ENCODE measurements at places on chromosomes 2 and 18.

DNA sequence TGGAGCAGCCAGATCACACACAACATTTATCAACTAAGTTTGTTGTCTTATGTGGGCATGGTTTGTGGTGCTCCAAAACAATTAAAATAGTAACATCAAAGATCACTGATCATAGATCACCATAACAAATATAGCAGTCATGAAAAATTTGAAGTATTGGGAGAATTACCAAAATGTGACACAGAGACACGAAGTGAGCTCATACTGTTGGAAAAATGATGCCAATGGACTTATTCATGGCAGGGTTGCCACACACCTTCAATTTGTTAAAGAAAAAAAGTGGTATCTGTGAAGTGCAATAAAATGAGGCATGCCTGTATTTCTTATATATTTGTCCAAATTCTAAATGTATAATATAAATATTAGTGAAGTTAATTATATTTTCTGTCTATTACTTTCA, 42.9 kb upstream of the CABYR start:
- no peak for DNase-seq

- no peak for DNase-seq
These were observed 196.6 kb upstream of the SOX11 start for GRCh38 chr2:5495586-5495985.

DNA sequence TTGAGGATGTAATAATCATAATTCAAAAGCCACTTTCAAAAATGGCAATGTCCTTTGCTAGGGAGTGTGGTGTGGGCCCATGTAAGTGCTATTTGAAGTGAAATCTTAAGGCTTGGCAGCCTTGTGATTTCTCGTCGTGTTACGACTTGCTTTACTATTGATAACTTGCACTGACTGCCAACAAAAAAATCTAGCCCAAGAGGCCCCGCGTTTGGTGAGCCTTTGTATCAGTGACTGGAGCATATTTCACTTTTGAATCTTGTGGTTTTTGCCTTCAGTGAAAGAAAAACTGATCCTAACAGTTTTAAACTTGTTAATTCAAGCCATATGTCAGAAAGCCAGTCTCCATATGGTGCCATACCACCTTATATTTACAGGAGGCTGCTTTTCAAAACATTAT, 248.0 kb downstream of the TMEM182 start:
- no peak for DNase-seq

GRCh38 chr2:233693963-233694362, 1.3 kb downstream of the UGT1A6 start:
- DNase-seq = no peak

DNA sequence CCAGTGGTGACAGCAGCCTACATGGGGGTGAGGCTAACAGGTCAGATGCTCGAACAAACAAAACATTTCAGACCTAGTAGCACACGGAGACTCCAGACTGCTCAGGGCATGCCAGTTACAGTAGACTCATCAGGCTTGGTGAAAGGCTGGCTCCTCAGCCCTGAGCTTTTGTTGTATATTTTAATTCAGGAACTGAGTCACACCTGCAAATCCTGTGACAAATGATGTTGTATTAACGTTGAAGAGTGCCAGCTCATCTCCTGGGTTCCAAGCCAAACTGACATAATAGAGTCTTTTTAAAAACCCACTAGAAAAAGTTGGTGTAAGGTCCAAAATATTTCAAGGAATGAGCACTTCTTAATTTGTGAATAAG, 65.3 kb downstream of the C1D start:
- DNase-seq = no peak

- no peak for DNase-seq
These were observed 34.5 kb upstream of the ARL5A start for GRCh38 chr2:151862700-151863099.

DNA sequence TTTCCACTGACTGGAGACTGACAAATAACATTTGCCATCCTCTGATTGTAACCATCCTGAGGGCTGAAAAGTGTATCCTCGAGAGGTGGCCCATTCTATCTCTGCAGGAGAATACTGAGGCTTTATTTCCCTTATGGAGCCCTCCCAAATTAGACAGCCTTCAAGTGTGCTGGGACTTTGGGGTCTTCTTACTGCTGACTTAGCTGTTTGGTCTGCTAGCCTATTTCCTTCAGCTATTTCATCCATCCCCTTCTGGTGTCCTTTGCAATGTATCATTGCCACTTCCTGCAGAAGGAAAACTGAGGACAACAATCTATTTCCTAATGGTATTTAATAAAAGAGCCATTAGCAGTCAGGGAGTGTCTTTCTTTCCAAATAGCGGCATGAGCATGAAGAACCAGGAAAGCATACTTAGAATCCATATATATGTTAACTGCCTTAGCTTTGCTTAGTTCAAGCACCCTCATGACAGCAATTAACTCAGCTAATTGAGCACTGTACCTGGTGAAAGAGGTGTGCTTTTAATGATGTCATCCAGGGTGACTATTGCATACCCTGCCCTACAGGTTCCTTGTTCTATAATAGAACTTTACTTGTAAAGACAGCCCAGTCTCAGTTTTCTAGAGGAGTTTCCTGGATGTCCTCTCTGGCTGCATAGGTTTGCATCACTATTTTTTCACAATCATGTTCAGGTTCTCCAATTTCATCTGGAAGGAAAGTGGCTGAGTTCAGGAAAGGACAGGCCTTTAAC, 24.0 kb downstream of the CMPK2 start:
- DNase-seq = no peak

- no peak for DNase-seq
These were observed 76.0 kb downstream of the ARHGAP15 start for GRCh38 chr2:143205106-143205764.

Data from dorsolateral prefrontal cortex (tissue), 122 donors.